ENCODE measurements at places on chromosomes 6 and 20.

DNA sequence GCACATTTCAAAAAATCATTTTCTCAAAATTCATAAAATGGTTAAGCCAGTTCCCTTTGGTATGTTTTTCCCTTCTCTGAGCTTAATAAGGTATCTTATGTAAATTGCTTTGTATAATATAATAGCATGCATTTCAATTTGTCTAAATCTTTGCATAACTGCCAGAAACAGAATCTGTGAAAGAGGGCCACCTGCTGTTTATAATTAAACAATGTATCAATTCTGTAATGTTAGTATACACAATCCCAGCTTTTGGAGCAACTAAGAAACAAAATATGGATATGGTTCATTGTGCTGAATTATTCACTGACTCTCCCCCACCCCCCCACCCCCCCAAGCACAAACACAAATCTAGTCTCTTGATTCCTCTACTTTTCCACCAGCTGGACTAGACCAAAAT, 54.8 kb downstream of the GPX5 start:
- DNase-seq, result no peak

- DNase-seq, result no peak
These were observed 51.0 kb upstream of the ZFP64 start for GRCh38 chr20:52242237-52243230.

DNA sequence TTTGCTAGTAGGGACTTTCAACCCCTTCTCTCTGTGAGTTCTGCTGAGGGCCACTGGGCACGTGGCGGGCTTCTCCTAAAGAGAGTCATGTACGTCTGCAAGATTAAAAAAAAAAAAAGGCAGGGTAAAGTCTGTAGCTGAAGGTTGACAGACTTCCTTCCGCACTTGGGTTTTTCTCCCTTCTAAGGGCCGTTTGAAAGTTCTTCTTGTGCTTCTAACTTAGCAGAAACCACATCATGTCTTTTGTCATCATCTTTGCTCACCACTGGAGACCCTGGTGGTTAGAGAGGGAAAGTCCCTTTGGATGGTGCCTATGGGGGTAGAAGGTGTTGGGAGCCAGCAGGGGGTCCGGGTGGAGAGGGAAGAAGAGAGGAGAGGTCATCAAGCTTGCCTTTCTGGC, 31.4 kb downstream of the PRDM1 start:
- peak; percentile 56 for DNase-seq

DNA sequence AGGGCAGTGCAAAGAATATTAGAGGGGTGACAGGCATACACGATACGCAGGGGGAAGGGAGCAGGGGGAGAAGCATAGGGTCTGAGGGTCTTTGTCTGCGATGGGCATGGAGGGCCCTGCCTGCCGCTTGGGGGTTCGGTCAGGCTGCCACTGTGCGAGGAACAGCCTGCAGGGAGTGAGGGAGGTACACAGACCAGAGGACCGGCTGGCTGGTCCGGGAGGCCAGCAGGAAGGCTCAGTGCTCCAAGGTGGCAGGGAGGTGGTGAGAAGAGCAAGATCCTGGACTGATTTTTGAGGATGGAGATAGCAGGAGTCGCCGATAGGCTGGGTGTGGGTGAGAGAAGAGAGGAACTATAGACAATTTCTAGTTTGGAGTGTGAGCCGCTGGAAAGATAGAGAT, 338.4 kb downstream of the ZFAND3 start:
- no peak for DNase-seq

DNA sequence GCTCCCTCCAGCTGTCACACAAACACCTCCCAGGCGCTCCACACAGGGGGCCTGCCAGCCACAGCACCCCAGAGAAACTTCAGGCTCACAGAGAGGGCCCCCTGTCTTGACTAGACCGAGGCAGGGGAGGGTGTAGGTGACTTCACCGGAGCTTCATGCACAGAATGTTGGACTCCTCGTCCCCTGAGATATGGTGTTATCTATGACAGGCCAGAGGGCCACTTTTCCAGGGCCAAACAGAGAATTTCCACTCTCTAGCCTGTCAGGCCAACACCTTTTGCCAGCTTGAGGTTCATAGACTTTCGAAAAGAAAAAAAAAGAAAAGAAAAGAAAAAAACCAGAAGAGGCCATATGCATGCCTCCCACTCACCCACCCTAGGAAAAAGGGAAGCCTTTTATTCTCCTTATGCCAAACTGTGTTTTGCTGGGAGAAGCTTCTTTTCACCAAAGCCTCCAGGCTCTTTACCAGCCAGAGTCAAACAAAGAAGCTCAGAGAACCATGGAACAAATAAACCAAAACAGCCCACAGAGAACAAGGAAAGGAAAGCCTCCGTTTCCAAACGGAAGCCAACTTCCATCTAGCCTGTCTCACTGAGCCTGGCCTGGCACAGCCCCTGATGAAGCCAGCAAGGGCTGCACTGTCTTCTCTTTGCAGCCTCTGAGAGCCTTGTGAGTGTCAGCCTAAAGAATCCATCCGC, 313.2 kb upstream of the JARID2 start:
- DNase-seq, result no peak

GRCh38 chr6:141028791-141029280, 1103.9 kb upstream of the GJE1 start:
- DNase-seq, result no peak

GRCh38 chr6:41689171-41690008, 46.0 kb downstream of the TFEB start:
- no peak for DNase-seq

DNA sequence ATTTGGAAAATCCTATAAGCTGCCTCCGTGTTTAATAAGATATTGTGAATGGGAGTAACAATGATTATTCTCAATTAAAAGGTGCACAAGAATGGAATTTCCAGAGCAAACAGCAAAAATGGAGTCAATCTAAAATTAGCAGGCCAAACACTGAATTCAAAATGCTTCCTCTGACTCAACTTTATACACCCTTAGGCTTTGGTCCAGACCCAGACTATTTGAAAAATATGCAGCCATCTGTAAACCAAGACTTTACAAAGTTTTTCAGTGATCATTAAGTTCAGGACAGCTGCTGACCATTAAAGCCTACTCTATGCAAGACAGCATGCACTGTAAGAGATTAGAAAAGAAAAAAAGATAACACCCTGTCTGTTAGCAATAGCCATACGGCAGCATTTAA, 39.4 kb upstream of the CCN6 start:
- no peak for DNase-seq
